ENCODE measurements at places on chromosomes 6 and 20. TPM values are rescaled to one million over a fixed set of nuclear protein-coding genes. Genes with fewer than 3 reads are reported as not detected.

- no peak for DNase-seq
Measured at GRCh38 chr6:149275621-149276020, 41.9 kb upstream of the TAB2 start.

DNAH8 gene
- total RNA-seq, result 0.11 TPM

DNA sequence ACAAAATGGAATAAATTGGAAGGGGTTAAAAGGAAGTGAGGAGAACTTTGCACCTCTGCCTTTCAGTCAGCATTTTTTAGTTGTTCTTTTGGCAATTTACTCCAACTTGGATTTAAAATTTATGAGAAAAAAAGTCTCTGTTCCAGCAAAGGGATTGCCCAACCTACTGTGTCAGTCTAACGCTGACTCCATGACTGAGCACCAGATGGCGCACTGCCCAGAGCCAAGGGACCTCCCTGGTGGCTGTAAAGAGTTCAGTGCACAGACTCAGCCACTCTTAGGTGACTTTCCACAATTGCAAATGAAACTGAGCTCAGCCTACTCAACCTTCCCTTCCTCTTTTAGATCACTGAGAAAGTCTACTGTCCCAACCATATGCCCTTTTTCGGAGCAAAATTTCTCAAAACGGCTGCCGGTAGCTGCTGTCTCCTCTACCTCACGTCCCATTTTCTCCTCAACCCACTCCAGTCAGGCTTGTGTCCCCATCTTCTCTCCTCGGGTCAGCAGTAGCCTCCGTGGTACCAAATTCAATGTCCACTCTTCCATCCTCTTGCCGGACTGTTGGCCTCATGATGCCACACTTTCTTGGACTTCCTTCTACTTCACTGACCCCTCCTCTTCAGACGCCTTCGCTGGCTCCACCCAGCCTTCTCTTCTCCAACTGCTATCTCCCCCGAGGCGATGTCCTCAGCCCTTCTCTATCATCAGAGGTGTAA, 38.7 kb downstream of the GSTA2 start:
- DNase-seq, result peak; percentile 27

- DNase-seq, result no peak
Measured at GRCh38 chr6:5093231-5094015, 8.3 kb downstream of the PPP1R3G start.

TAGAP gene
- 132 TPM for total RNA-seq

GRCh38 chr20:59322585-59323454, 22.4 kb downstream of the EDN3 start:
- no peak for DNase-seq

Measured in activated T-cell treated with anti-CD3 and anti-CD28 coated beads, Interleukin-2, amount 50 U/mL, for 4 hours (primary cell).